ENCODE measurements at places on chromosomes 3 and 15.

GRCh38 chr15:100049936-100050876, 291.6 kb downstream of the ADAMTS17 start:
- no peak for DNase-seq

DNA sequence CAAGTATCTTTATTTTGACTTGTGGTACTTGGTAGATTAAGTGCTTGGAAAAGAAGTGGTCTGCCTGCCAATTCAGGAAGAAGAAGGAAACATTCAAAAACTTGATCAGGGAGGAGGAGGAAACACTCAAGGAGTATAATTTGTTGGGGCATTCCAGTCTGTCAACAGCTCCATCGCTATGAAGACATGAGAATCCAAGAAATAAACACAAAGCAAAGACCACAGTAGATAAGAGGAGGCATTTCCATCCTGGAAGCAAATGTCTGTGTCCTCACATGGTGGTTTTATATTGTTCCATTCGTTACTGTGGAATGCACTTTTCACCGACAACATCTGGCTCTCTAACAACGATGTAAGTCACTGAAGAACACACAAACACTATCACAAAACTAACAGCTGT, 176.1 kb upstream of the FRMD4B start:
- DNase-seq: no peak

- no peak for DNase-seq
Observed at GRCh38 chr3:67048715-67049074, 50.6 kb downstream of the KBTBD8 start.

GRCh38 chr15:88393719-88394519, 73.3 kb downstream of the MRPL46 start:
- no peak for DNase-seq

GRCh38 chr3:42096796-42097565, 5.8 kb downstream of the TRAK1 start:
- DNase-seq: no peak

DNA sequence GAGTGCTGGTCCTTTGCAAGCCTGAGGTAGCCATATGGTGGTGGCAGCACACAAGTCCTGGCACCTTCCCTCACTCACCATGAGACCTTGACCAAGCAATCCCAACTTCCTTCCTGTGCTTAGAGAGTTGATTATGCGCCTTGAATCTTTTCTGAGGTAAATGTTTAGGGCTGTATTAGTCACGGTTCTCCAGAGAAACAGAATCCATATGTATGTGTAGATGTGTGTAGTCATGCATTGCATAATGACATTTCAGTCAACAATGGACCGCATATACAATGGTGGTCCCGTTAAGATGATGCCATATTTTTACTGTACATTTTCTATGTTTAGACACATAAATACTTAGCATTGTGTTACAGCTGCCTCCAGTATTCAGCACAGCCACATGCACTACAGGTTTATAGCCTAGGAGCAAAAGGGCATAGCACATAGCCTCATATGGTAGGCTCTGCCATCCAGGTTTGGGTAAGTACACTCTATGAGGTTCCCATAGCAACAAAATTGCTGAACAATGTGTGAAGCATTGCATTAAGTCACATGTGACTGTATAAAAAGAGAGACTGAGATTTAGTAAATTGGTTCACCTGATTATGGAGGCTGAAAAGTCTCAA, 20.2 kb upstream of the NUP210 start:
- no peak for DNase-seq

- DNase-seq: no peak
Observed at GRCh38 chr3:37453393-37454389, 279.3 kb upstream of the LRRFIP2 start.

DNA sequence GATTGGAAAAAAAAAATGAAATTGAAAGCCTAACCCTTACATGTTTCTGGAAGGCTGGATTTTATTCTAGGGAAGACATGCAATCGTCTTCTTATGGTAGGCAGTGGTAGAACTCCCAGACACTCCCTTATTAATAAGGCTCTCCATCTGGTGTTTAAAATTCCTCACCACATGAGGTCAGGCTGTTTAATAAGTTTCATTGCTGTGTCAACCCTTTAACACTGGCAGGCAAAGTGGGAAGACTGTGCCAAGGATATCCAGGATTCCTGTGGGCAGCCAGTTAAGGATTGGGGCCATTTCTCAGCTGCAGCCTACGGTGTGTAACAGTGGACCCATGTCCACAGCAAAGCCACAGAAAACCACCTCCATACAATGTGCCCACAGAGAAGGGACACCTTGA, 225.5 kb upstream of the CHRM5 start:
- DNase-seq: no peak

DNA sequence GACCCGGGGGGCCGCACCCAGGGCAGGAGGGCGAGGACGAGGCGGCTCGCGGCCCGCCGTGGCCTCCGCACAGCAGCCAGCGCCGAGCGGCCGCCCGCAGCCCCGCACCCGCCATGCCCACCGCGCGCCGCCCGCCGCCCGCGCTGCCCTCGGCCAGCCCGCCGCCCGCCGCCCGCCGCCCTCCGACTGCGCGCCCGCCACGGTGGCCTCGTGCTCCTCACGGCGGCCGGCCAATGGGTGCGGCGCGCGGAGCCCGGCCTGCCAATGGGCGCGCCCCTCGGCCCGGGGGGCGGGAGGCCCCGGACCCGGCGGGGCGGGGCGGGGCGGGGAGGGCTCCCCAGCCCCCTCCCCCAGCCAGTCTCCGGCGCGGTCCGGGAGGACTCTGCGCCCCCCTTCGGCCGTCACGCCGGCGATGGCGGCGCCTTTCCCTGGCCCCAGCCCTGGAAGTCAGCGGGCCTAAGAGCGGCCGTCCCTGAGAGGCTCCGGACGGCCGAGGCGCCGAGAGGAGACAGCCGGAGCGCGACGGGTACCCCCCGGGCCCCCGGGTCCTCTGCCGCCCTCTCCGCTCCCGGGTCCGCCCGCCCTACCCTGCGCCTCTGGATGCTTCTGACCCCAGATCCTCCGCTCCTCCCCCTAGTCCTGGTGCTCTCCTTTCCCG, at the start of gene NT5DC2:
NT5DC2 (minus strand) TSS at position 235 of the 658 bp plus-strand sequence; CDS start at position 115, 120 bp downstream.
- DNase-seq: peak; percentile 50

GRCh38 chr3:140189976-140190375, 255.0 kb downstream of the CLSTN2 start:
- no peak for DNase-seq

- no peak for DNase-seq
Observed at GRCh38 chr3:6088433-6088832, 772.5 kb upstream of the GRM7 start.

DNA sequence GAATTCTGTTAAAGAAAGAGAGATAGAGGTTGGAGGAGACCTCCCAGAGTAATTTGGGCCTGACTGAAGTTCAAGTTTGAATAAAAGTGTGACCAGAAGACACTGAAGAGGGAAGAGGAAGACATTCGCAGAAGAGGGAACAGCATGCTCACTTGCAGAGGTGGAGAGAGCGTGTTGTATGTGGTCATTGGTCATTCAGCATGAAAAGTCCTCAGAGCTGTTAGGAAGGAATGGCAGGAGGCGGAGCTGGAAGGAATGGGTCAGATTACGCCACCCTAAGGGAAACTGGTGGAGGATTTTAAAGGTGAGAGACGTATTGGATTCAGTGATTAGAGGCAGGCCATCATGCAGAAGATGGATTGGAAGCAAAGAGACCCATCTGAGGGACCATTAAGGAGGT, 41.6 kb downstream of the IQCH start:
- DNase-seq: no peak

- DNase-seq: no peak
Observed at GRCh38 chr3:146701246-146701645, 96.1 kb upstream of the PLSCR5 start.

DNA sequence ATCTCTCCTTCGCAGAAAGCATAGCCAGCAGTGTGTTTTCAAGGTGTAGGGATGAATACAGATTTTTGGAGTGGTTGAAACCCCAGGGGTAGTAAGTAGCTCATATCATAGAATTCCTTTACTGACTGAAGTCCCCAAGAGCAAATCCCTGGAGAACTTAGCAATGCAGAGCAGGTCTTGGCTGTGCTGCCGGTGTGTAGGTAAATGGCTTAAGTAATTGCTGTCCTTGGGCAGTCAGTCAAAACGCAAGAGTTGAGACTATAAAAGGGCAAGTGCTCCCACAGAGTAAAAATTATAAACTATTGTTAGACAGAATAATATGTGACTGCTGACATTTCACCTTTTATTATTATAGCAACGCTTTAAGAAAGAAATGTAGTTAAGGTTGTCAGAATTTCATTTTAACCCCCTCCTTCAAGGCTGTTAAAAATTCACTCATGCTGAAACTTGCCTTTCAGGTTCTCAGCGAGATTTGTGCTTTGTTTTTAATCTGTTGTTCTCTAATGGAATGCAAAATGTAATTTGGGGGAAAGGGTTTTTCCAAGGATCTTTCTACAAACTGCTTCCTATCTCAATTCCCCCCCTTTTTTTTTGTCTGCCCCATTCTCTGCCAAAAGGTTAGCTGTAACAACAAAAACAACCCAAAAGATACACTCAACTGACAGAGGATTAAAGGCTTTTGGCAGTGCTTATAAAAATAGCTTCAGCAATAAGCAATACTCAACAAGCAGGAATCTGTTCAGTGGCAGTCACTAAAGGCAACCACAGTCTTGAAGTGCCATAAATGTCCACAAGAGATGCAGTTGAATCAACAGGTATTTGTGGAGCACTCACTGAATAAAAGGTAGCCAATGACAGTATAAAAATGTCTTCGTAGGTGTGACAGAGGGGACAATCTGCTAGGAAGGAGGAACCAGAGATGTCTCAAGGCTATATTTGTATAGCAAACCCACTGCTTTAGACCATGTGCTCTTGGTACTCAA, 105.3 kb downstream of the THRB start:
- DNase-seq: no peak

DNA sequence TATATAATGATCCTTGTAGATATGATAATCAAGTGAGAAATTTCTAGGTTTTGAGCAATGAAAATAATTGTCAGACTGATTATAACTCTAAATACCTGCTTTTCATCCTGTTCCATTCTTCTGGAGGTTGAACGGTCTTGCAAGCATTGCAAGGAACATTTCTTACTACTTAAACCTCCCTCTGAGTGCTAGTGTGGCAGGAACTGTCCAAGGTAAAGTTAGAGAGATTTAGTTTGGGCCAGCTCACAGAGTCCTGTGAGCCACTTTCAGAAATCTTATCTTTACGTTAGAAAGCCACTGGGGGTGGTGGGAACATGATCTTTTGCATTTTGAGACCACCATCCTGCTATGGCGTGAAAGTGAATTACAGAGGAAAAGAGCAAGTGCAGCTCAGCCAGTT, 121.1 kb upstream of the NPHP3 start:
- DNase-seq: no peak

Data from CD4-positive, alpha-beta T cell treated with Interleukin-4 for 4 hours (primary cell).